Stimulated activated CD4-positive, alpha-beta T cell treated with anti-CD3 and anti-CD28 coated beads, TNF-alpha, amount 100 ng/mL, for 4 hours (primary cell): ENCODE measurements at places on chromosomes 2 and 18.

- no peak for DNase-seq
These were observed 2.6 kb downstream of the ANKRD44 start for GRCh38 chr2:197307933-197308521.

GRCh38 chr2:209556354-209556961, 132.6 kb downstream of the MAP2 start:
- DNase-seq, result no peak

GRCh38 chr2:136211701-136212100, 93.8 kb upstream of the CXCR4 start:
- no peak for DNase-seq

- DNase-seq, result no peak
These were observed 188.7 kb upstream of the SALL3 start for GRCh38 chr18:78790960-78791359.

DNA sequence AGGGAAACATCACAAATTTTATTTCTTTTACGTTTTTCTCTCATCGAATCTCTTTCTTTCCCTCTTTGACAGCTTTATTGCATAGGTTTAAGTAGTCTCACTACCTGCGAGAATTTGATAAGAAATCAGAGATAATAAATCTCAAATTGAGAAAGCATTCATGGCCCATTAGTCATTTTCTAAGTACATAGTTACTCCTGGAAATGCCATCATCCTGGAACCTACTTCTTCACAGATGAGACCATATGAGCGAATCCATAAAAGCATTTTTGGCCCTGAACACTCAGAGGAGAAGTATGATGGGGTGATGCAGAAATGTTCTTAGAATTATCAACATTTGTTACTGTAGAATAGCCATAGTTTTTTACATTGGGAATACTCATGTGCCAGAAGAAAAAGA, 138.0 kb upstream of the ARHGAP28 start:
- no peak for DNase-seq

DNA sequence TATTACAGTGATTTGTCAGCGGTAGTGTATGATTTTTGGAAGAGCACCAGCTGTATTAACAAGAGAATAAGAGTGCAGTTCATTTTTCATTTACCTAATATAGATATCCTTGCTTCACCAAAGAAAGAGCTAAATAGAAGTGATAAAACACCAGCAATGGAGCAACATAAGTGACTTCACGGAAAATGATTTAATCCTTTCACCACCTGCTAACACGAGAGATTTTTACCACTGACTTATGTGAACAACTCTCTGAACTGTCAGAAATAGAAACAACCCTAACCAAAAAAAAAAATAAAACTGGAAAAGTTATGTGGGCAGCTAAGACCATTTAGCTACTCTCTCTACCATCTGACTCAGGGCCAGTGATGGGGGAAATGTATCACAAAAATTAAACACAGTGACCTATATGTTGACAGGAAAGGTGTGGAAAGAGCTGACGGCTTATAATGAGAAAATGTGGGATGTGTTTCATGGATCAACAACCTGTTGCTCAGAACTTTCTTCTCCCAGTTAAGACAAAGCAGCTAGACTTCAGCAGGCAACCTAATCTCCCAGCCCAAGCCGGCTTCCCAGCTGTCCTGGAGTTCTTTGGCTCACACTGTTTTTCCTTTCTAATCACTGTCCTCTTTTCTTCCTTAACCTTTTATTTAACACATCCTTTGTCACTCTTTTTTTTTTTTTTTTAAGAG, 272.7 kb downstream of the SS18 start:
- no peak for DNase-seq

DNA sequence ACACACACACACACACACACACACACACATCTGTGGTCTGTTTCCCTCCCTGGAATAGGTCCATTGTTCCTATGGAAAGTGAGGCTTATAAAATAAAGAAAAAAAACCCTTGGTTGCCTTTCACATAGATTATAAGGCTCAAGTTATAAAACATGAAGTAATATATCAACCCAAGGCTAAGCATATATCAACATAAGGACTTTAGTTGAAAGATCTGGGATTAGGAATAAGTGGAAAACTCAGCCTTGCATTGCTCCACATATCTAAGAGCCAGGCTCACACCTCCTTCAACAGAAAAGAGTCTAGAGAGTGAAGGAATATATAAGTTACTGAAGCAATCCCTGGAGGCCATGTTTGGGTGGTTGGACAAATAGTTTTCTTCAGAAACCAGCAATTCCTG, 235.0 kb downstream of the SUCLG1 start:
- DNase-seq, result no peak

- DNase-seq, result no peak
These were observed 17.1 kb downstream of the ODC1 start for GRCh38 chr2:10430886-10431622.
